ENCODE measurements at places on chromosomes 3 and 15. TPM values are rescaled to one million over a fixed set of nuclear protein-coding genes. Genes with fewer than 3 reads are reported as not detected.

DNA sequence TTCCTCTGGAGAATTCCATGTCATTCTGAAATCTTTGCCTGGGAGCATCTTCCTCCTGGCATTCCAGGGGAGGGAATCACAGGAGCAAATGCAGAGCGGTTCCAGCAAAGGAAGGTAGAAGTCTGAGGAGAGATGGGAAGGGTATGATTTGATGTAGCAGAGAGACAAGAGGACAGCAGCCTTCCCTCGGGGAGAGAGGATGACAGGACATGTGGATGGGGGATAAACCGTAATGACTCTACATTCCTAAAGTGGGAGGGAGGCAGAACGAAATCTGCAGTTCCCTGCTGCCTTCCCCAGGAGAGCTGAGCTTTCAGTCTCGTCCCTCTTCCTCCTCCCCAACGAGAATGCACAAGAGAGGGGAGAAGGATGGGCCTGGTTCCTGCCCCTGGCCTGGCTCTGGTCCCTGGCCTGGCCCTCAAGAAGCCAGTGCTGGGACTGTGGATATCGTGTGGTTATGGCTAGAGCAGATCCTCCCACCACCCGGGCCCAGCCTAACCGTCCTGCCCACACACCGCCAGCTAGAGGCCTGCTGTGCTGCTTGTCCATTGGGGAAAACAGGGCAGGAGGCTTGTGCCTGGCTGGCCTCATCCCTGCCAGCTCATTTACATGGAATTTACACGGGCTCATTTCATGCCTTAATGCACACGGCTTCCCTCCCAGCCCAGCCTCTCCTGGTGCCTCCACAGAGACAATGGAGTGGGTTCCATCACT, 26.6 kb downstream of the SEMA7A start:
- no peak for DNase-seq

DNA sequence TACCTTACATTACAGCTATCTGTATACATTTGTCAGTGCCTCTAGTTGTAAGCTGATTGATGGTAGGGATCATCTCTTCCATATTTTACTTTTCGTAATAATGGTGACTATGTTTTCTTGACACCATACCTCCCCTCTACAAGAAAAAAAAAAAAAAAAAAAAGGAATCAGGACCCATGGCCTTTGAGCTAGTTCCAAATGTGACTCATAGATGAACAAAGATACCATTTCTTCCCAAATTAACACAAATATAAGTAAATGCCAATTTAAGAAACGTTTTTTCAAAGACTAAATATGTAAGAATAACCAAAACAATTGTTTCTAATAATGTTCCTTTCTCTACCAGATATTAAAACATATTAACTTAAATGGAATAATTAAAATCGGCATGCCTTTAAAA, 23.1 kb downstream of the UBE3A start:
- DNase-seq = no peak

DNA sequence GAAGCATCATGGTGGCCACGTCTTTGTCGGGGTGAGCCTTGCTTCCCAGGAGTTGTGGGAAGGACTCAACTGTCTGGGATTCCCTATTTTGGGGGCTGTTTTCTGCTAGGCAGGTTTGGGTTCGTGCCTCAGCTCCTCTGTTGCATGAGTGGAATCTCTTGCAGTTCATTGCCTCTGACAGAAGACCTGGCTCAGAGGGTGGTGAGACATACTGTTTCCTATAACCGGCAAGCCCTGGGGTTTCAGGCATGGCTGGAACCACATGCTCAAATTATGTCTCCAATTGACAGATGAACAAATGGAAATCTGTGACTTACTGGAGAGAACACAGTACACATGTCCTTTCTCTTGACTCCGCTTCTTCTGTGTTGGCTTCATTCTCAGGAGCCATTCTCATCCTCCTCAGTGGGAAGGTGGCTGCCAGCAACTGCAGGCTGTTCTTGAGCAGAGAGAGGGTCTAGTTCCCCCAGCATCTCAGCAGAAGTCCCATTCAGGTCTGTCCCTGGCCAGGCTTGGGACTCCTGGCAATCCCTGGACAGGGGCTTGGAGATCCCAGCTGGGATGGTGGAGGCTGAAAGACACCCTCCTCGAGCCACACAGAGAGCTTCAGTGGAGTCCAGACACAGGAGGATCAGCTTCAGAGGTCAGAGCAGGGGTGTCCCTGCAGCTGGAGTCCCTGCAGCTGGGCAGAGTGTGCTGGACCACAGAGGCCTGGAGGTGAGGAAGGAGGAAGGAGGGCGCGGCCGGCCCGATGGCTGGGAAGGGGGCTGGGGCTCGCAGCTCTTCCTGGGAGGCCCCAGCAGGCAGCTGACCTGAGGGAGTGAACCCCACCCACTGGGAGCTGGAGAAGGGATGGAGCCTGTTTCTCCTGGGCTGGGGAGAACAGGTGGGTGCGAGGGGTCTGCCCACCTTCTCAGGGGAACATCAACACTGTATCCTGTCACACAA, 97.6 kb downstream of the LSM3 start:
- DNase-seq = no peak

The IL17RB gene
- total RNA-seq = 10.5 TPM

- peak; percentile 92 for DNase-seq
These were observed 19.2 kb upstream of the CORO2B start for GRCh38 chr15:68559345-68560310.

- DNase-seq = no peak
These were observed 97.0 kb upstream of the UBE3A start for GRCh38 chr15:25535866-25536265.

- DNase-seq = no peak
These were observed 122.4 kb upstream of the IL12A start for GRCh38 chr3:159866201-159866746.

The TTLL13 gene
- total RNA-seq = 0.58 TPM

GRCh38 chr3:60025096-60026050, 975.5 kb upstream of the CFAP20DC start:
- DNase-seq = no peak

GRCh38 chr3:129795186-129796010, 98.1 kb downstream of the TMCC1 start:
- DNase-seq = no peak

GRCh38 chr3:174651951-174652350, 207.2 kb upstream of the NAALADL2 start:
- no peak for DNase-seq

GRCh38 chr3:17579289-17580031, 163.0 kb downstream of the TBC1D5 start:
- no peak for DNase-seq
